Activated CD8-positive, alpha-beta memory T cell treated with anti-CD3 and anti-CD28 coated beads, Interleukin-2, amount 50 U/mL, for 4 hours (primary cell): ENCODE measurements at places on chromosomes 13 and 19.

GRCh38 chr19:52034051-52034728 lies 6.0 kb upstream of the ZNF614 start:
- DNase-seq = no peak

- DNase-seq = no peak
Observed at GRCh38 chr13:78620936-78621470, 17.7 kb upstream of the POU4F1 start.

- no peak for DNase-seq
Observed at GRCh38 chr13:106587787-106588186, 19.9 kb upstream of the ARGLU1 start.

DNA sequence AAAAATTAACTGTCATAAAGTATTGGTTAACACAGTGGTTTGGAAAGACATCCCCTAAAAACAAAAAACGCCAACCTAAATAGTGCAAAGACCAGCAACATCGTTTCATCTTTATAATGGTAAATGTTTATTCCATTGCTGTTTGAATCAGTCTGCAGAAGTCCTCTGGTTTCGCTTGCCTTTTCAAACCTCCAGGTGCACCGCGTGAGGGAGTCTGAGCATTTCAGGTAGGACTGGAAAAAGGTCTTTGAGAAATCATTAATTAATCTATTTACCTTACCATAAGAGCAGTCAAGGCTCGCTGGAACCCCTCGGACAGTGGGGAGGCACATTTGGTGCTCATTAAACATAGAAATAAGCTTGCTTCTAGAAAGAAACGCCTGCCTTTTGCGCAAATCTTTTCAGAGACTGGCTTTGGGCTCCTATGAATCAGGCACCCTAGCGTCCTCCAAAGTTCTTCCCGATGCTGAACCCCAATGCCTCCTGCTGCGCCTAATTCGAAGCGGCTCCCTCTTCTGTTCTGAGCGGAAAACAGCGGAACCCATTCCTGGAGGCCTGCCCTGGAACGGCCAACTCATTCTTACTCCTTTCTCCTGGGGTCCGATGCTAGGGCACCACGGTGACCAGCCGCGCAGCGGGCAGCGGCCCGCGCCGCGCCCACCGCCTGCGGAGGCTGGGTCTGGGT lies 951 bp upstream of the MTUS2 start:
- no peak for DNase-seq

DNA sequence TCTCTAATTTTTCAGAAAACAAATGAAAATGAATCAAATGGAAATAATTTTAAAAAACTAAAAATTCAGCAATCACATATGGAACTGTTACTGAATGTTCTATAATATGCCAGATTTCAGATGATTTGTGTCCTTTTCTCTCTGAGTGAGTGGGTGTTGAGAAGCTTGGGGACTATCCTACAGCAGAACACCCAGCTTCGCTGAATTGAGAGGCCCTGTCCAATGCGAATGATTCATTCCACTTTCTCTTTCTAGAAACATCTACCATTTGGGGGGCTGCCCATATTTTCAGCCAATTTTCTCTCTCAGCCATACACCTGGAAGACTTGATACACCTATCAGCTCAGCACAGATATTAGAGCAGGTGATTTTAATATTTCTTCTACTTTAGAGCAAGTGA lies 1666.7 kb downstream of the EFNB2 start:
- DNase-seq = no peak

DNA sequence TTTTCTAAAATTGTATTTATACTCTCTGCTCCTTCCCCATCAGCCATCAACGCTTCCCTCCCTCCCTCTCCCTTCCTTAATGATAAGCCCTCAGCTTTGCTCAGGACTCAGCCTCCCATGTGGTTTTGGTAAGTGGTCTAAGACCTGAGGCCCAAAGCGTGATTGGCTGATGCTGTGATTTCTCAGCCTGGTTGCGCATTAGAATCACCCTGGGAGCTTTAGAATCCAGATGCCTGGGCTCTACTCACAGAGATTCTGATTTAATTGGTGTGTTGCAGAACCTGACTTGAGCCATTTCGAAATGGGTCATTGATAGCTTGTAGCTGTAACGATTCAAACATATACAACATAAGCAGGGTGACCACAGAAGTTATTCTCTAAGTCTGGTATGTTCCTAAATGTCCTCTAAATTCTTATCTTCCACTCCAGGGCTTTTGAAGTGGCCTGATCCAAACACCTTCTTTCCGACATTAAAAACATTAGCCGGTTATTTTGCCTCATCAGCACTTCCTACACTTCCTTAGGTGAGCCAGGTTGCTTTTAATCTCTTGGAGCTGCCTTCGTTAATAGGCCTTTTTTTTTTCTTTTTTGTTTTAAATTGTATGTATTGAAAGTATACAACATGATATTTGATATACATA lies 60.6 kb downstream of the LRCH1 start:
- DNase-seq = no peak

GRCh38 chr13:60453490-60453889 lies 56.5 kb downstream of the TDRD3 start:
- no peak for DNase-seq

- DNase-seq = no peak
Observed at GRCh38 chr19:12270854-12271253, 23.8 kb downstream of the ZNF44 start.

GRCh38 chr13:27038323-27038722 lies 133.3 kb downstream of the USP12 start:
- no peak for DNase-seq

DNA sequence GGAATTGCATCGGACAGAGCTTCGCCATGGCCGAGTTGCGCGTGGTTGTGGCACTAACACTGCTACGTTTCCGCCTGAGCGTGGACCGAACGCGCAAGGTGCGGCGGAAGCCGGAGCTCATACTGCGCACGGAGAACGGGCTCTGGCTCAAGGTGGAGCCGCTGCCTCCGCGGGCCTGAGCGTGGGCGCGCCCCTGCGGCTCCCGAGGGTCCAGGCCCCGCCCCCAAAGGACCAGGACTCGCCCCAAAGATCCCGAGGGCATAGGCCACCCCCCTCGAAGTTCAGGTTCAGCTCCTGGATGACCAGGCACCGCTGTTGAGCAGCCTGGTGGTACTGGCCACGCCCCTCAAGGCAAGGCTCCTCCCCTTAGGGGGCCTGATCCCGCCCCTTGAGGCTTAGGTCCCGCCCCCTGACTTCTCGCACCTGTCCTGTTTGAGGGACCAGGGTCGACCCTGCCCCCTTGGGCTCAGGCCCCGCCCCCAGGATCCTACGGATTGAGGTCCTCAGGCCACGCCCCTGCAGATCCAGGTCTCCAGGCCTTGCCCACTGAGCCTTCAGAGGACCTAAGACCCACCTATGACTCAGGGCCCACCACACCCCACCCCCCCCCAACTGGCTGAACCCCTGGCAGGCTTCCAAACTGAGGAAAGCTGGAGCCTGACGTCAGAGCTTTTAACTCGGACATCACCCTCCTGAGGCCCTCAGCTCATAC lies 43.1 kb downstream of the CYP4F22 start:
- DNase-seq = peak; percentile 71

GRCh38 chr13:114013952-114014629 lies 40.2 kb upstream of the C13orf46 start:
- DNase-seq = no peak

DNA sequence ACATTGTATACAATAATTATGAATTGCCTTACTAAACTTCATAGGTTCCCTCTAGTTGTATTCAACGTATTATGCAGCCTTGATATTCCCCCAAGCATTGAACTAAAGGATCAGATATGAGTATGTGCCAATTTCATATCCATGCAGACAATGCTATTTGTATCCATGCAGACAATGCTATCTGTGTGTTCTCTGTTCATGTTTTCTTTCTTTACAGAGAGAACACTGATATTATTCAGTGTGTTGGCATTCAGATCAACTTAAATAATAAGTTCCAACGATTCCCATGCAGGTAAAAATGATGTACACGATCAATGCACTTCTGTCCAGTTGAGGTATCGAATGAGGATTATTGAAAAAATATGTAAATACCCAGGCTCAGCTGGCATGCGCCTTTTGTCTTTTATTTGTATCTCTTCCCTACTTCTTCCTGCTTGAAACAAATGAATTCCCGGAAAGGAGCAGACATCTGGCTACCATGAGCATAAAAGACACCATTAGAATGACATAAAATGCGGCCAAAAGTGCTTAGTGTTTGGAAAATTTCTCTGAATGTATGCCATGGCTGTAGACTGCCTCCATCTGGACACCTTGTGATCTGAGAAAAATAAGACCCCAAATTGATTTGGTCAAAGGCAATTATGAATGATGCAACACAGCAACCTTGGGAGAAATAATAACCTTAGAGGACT lies 731.5 kb downstream of the SLITRK1 start:
- DNase-seq = no peak

DNA sequence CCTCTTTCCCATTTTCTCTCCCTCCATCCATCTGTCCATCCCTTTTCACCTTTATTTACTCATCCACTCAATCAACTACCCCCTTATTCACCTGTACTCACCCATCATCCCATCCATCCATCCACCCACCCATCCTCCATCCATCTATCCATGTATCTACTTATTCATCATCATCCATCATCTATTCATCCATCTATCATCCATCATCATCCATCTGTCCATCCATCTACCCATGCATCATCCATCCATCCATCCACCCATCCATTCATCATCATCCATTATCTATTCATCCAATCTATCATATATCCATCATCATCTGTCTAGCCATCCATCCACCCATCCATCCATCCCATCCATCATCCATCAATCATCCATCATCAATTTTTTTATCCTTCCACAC lies 48.3 kb upstream of the ZNF536 start:
- DNase-seq = no peak

DNA sequence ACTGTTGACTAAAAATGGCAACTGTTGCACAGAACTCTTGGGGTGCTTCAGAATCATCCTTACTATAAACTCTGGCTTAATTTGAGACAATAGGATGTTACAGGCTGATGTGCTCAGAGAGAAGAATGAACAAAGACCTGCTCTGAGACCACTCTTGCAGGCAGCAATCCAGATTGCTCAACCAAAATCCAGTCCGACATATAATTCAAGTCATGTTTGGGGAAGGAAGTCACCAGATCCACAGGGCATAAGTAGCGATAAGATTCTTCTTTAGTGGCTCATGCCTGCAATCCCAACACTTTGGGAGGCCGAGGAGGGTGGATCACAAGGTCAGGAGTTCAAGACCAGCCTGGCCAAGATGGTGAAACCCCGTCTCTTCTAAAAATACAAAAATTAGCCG lies 20.6 kb downstream of the MTMR6 start:
- DNase-seq = no peak

GRCh38 chr13:51000061-51000460 lies 90.5 kb downstream of the RNASEH2B start:
- DNase-seq = no peak

- peak; percentile 31 for DNase-seq
Observed at GRCh38 chr19:40523322-40524047, 53.2 kb upstream of the SHKBP1 start.

- no peak for DNase-seq
Observed at GRCh38 chr13:33003458-33004019, 12.7 kb upstream of the KL start.

DNA sequence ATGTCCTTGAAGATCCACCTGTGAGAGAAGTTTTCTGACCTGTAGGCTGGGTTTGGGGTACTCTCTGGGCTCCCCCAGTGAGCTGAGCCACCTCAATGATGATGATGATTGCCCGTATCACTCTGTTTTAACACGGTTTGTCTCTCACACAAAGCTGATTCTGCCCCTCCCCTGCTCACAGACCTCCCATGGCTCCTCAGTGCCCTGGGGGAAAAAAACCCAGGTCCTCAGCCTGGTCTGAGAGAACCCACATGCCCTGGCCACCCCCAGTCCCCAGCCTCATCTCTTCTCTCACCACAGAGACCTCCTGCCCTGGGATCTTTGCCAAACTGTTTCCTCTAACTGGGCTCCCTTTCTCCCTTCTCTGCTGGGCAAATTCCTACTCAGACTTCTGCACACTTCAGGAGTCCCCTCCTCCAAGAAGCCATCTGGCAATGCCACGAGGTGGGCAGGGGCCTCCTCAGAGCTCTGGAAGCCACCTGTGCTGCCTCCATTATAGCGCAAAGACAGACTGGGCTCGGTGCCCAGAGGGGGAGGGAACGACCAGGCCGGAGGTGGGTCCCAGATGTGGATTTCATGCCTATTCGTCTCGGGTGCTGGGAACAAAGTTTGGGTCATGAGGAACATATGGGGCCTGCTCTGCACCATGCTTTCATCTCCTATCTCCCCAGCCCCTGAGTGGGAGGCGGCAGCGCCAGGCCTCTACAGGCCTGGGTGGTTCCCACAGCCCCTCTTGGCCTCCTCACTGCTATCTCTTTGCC lies 8.5 kb upstream of the CA11 start:
- DNase-seq = no peak

DNA sequence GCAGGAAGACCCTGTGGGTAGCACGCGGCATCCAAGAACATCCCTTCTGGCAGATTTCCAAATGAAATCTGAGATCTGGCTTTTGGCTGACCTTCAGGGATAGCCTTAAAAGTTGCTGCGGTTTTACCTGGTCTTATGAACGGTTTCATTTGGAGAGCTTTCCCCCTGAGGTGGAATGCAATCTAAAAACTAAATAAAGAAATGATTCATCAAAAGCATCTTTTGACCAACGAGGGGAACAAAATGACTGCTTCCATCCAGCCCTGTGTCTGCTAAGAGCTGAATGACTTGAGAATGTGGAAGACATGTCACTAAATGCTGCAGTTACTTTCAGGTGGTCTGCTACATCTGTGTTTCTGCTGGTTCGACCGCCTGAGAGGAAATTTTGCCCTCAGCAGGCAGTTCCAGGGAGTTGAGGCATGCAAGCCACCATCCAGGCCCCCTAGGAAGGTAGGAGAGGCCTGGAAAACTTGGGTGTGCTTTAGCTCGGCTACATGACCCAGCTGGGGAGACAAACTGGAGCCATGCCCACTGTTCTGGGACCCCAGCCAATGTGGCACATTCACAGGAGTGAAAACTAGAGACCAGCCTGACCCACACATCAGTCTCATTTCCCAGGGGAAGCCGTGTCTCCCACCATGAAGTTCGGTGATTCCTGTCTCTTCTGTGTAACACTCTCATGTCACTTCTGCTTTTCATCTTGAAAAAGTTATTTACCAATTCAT lies 175.1 kb upstream of the KL start:
- DNase-seq = no peak

DNA sequence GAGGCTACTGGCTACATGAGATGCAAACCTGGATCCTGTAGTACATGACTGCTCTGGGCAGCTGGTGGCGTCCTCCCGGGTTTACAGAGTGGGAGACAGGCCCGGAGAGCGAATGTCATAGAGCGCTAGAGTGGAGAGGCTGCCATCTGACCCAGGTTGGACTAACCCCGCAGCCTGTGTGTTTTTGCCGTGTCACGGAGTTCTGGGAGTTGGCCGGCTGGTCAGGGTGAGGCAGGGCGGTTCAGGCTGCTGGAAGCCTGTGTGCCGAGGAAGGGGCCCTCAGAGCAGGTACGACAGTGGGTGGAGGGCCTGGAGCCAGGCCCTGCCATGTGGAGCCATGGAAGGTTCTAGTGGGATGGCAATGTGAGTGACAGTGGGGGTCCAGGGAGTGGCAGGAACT lies 12.5 kb downstream of the CRTC1 start:
- no peak for DNase-seq

- peak; percentile 84 for DNase-seq
Observed at GRCh38 chr19:12956446-12957388, at the start of gene GADD45GIP1. TSS of gene GADD45GIP1 (minus strand) at chr19:12957223. CDS start at chr19:12957212, 11 bp downstream.

GRCh38 chr13:100536643-100537180 lies 51.9 kb downstream of the GGACT start:
- DNase-seq = no peak

- no peak for DNase-seq
Observed at GRCh38 chr19:17620696-17621095, 65.2 kb downstream of the COLGALT1 start.
